ENCODE measurements at places on chromosomes 16 and 17.

DNA sequence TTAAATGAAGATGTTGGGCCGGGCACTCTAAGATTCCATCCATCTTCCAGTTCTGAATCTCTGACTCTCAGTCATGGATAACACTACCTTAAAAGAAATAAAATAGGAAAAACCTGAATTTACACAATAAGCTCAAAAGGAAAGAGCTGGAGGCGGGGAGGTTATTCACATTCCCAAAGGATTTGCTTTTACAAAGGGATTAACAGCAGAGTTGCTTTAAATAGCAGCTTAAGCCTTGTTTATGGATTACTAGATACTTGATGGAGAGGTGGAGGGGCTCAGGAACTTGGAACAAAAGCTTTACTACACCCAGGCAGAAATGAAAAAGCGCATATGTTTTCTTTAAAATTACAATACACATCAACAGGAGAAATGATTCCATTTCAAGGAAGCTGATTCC is 84.5 kb downstream of the XYLT1 start:
- no peak for DNase-seq

GRCh38 chr17:75407655-75408352 is 2.3 kb upstream of the GRB2 start:
- DNase-seq = no peak

- DNase-seq = peak; percentile 32
Observed at GRCh38 chr17:33049781-33050414, 58.3 kb downstream of the SPACA3 start.

DNA sequence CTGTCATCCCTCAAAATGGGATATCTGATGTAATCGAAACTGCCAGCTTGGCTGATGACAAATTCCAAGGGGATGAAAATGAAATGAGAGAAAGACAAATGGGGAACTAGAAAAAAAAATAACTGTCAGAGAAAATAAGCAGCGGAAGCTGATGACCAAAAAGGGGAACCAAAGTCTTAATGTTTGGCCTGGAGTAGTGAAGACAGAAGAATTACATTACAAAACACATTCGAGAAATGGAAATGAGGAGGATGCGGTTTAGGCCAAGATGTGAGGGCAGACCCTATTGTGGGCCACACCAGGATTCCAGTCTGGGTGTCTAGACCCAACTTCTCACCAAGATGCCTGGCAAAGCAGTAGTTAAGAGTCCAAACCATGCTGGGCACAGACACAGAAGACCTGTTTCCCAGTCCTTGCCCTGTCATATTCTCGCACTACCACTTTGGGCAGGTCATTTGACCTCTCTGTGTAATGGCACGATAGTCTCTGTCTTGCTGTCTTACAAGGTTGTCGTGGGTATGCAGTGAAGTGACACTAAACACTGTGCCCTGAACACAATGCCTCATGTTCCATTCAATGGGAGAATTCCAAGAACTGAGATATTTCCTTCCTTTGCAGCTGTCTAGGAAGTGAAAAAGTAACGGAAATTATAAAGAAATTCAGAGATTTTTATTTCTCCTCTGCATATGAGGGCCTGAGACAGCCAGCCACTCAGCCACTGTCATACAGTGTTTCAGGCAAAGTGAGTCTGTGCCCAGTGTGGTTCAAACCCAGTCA is 12.3 kb upstream of the CCL2 start:
- no peak for DNase-seq

DNA sequence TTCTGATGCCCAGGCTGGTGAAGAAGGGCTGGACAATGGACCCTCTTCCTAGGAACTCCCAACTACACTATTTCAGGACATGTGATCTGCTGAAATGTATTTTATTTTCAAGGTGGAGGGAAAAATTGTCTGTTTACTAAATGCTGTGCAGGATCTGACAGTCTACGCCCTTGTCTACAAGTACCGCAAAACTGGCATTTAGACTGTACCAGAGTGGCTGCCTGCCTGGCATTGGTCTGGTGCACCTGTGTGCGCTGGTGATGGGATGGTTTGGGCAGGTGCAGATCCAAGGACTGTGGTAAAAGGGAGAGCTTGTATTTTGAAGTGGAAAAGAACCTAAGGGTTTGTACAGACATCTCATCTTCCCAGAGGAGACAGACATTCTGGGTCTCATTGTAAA is 79.7 kb downstream of the AIPL1 start:
- DNase-seq = no peak

- DNase-seq = no peak
Observed at GRCh38 chr17:82598256-82599119, 49.8 kb downstream of the WDR45B start.

DNA sequence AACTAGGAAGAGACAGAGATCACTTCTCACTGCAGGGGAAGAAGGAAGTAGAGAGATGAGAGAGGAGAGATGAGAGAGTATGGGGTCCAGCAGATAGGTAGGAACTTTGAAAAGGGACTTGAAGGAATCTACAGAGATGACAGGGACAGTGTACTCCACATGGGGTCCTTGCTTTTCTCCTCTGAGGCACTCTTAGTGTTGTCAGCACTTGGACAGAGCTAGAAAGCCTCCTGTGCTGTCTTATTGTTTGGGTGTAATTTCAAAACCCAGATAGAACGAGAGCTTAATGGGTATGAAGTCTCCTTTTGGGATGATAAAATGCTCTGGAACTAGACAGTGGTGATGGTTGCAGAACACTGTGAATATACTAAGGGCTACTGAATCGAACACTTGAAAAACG is 65.2 kb downstream of the ASIC2 start:
- DNase-seq = no peak

DNA sequence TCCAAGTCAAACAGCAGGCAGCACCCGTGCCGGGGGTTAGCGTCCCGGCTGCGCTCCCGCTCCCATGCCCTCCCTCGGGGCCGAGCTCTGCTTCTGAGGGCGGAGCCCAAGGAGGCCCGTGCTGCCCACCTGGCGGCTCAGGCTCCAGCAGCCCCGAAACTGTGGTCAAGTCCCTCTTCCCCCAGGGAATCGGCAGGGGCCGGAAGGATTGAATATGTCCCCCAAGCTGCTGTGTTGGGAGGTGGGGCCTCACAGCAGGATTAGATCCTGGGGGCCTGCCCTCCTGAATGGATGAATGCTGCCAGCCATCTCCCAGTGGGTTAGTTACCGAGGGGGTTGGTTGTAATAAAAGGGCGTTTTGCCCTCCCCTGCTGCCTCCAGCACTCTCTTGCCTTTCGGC is 33.9 kb downstream of the MAP2K3 start:
- no peak for DNase-seq

- DNase-seq = no peak
Observed at GRCh38 chr16:3042376-3042775, 4.0 kb upstream of the MMP25 start.

DNA sequence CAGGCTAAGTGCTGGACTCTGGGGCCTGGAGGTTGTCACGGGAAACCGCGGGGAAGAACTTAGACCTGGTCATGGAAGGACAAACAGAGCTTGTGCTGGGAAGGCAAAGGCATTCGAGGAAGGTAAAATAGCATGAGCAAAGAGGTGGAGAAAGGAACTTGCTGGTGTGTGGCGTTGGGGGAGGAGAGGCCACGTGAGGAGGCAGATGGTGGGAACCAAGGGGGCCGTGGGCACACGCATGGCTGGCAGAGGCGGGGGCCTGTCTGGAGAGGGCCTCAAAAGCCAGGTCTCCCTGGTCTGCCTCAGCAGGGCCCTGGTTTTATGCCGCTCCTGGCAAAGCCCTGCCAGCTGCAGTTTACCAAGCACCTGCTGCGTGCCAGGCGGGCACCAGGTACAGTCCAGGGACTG is 15.3 kb downstream of the CORO7 start:
- no peak for DNase-seq

GRCh38 chr16:78654929-78655328 is 555.5 kb downstream of the WWOX start:
- DNase-seq = no peak

DNA sequence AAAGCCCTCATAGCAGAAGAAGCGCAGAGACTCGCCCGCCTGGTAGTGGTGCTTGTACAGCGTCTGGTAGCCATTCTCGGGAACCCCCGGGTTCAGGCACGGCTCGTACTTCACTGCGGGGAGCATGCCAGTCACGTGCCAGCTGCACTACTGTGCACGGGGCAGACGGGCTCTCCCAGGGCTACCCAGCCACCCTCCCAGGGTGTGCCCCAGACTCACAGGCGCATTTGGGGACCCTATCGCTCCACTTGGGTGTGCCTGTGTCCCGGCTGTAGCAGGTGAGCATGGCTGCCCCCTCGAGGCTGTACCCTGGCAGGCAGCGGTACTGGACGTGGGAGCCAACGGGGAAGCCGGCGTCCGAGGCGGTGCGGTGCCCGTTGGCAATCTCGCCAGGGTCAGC is 10.3 kb upstream of the CDIPT start:
- DNase-seq = no peak

- no peak for DNase-seq
Observed at GRCh38 chr16:7910116-7910515, 577.5 kb downstream of the RBFOX1 start.

DNA sequence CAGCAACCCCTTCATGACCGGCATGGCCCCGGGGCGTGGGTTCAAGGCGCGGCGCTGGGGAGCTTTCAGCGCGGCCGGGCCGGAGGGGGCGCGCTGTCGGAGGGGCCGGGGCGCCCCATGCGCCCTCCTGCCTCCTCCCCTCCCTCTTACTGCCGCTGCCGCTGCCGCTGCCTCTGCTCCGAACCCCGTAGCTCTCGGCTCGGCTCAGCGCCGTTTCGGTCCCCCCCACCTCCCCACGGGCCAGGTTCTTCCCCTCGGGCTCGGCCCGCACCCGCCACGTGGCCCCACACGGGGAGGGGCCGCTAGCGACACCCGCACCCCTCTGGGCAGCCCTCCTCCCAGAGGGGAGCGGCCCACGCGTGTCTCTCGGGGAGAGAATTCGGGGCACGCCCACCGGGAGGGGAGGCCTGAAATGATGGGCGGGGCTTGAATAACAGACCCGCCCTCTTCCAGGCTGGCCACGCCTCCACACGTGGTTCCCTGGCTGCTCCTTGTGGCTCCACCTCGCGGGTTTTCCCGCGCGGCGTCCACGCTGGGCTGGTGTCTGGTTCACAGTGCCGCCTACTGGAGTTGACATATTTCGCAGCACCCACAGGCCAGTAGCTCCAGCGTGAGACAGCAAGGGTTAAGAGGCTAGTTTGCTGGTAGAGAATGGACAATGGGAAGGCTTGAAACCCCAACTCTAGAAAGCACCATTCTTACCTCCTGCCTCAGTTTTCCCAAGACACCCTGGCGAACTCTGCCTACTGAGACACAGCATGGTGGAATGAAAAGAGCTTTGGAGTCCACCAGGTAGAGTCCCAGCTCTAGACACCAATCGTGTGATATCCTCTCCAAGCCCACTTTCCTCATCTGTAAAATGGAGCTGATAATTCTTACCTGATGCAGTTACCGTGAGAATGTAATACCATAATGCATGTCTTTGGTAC is at the start of gene KCNH4:
KCNH4 (minus strand) TSS at position 221 of the 929 bp plus-strand sequence; CDS start at position 24, 197 bp downstream.
- peak; percentile 95 for DNase-seq

GRCh38 chr17:80927791-80928216 is 63.8 kb upstream of the CHMP6 start:
- DNase-seq = no peak

DNA sequence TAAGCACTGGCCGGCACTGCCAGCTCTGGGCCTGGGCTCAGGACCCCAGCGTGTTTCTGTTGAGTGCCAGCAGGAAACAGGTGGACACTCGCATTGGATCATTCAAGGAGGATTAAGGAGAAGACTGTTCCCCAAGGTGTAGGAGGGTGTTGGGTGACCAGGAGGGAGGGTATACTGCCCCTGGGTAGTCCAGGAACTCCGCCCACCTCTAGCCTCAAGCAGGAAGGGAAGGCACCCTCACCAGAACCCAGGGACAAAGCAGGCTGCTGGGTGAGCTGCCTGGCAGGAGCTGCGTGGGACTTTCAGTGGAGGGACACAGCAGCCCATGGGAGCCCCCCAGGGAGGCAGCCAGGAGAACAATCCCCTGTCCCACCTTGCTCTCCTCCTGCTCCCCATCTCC is 7.7 kb upstream of the RAB37 start:
- DNase-seq = no peak

GRCh38 chr16:74372953-74373846 is 2.9 kb upstream of the NPIPB15 start:
- DNase-seq = no peak

DNA sequence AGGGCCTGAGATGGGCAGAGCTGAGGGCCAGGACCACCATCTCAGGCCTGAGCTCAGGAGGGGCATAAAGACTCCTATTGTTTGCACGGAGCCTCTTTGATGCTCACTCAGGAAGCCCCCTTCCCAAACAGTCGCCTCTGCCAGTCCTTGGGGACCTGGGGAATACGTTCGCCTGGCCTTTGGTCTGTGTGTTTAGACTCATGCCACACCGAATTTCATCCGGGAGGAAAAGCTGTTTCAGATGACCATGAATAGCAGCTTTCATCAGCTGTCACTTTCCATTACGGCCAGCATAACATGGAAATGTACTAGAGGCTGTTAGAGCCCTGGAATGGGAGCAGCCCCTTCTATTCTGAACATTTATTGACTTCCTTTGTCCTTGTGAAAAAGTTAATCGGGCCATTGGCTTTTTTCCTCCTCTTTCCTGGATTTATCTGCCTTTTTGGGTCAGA is 139.0 kb downstream of the HS3ST3A1 start:
- DNase-seq = no peak

DNA sequence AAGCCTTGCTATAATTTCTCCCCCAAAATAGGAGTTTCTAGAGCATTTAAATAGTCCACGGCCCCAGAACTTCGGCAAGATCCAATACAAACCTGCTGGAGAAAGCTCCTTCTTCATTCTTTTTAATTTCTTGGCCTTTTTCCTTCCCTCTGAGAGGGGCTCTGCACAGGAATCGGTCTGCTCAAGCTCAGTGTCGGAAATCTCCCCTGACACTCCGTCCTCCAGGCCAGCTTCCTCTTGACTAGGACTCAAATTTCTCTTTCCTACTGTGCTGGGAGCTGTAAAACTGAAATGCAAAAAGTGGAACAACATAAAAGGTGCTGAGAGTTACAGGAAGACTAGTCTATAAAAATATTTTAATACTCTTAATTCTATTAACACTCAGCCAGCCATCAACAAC is 183.3 kb downstream of the PARN start:
- DNase-seq = no peak

GRCh38 chr16:48054881-48055601 is 100.8 kb downstream of the ABCC12 start:
- peak; percentile 21 for DNase-seq

GRCh38 chr16:57534881-57535658 is 1.3 kb downstream of the CCDC102A start:
- DNase-seq = no peak

- DNase-seq = no peak
Observed at GRCh38 chr17:76995387-76996105, 127.3 kb downstream of the MGAT5B start.

DNA sequence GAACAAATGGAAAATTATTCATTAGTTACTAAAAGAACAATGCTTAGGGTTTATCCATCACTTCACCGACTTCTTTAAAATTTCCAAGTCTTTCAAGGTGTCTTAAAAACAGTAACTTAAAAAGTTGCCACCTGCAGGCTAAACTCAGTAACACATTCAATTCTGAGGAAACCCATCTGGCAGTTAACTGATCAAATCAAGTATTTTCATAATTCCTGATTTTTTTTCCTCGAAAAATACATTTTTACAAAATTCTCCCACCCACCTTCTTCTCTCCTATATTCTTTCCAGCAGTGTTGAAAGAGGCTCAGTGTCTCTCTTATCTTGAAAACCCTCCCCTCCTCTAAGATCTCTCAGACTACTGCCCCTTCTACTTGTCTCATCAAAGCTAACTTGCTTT is 29.9 kb downstream of the PARN start:
- DNase-seq = no peak
